ENCODE measurements at places on chromosomes 6 and 20.

DNA sequence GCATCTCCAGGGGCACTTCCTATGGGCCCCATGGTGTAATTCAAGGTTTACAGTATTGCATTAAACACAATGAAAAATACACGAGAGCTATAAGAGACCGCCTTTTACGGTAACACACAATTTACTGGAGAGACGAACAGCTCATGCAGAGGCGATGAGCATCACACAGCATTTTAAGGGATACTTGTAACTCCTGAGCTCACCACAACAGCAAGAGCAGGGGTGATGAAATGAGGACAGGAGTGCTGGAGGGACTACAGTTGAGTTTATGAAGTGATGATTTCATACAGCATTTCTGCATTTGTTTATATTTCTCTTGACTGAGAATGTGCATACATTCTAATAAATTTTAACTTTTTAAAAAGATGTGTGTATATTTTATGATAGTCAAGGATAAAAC is 113.9 kb downstream of the WDR27 start:
- DNase-seq, result no peak

- DNase-seq, result no peak
Observed at GRCh38 chr20:13648291-13649228, 9.8 kb upstream of the TASP1 start.

DNA sequence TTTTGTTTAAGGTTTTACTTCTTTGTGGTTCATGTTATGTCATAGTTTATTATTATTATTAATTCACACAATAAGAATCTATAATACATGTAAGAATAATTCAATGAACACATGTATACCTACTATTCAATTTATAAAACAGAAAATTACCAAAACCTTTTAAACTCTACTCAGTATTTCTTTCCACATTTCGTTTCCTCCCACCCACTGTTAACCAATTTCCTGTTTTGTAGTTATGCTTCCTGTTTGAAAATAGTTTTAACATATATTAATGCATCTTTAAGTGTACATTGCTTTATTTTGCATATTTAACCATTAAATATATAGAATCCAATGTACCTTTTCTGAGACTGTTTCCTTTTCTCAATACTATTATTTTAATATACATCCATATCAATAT is 397.9 kb upstream of the SPTLC3 start:
- no peak for DNase-seq

DNA sequence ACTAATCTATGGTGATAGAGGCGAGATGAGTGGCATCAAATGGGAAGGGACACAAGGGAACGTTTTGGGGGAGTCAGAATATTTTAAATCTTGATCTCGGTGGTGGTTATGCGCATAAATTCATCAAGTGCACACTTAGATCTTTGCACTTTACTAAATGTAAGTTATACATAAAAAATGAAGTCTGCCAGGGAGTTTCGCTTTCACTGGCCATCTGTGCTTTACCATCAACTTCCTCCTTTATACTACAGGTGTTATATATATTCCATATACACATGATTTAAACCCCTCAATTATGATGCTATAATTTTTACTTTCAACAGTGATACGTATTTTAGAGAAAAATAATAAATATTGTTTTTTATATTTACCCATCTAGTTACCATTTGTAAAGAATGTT is 97.6 kb upstream of the AKIRIN2 start:
- DNase-seq, result no peak

DNA sequence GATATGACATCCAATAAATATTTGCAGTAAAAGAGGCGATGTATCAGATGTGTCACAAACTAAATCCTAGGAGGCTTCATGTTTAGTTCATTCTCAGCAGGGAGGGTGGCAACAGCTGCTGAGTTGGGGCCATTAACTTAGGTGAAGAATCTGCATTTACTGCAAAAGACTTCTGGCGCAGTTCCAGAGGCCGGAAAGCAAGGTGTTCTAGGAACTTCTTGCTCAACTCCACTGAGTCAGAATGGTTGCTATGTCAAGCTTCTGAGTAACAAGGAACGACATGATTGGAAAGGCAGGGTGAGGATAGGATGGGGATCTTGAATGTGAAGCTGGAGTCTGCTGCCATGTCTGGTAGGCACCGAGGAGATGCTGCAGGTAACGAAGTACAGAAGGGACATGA is 11.7 kb downstream of the ADNP start:
- no peak for DNase-seq

- DNase-seq, result no peak
Observed at GRCh38 chr6:16776394-16777017, 15.2 kb upstream of the ATXN1 start.

- DNase-seq, result no peak
Observed at GRCh38 chr6:146980900-146981329, 223.3 kb upstream of the STXBP5 start.

GRCh38 chr6:6972456-6972855 is 135.3 kb upstream of the RREB1 start:
- no peak for DNase-seq

- DNase-seq, result peak; percentile 88
Observed at GRCh38 chr6:105810105-105810921, 275.8 kb upstream of the PRDM1 start.

DNA sequence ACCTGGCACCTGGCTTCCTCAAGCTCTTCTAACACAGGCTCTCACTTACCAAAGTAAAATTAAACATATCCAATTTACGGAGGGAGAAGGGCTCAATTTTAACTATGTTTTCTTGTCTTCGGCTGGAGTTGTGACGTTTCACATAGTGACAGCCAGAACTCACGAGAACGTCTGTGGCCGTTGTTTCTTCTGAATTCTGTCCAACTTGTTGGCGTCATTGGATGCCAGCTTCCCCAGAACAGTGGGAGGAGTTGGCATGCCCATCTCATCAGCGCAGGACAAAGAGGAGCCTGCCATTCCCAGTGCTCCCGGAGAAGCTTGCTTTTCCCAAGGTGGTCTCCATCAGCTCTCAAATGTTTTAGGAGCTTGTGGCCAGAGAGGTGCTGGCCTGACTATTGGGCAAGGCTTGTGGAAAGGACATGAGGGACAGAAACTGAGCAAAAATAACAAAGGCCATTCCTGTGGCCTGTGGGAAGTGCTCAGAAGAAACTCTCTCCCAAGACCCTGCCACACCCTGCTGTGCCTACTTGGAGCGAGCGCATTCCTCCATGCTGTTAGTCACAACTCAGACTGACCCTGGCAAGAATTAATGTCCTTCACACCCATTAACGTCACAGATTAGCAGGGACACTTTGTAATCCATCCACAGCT is 265.4 kb upstream of the CDH4 start:
- no peak for DNase-seq

GRCh38 chr6:107713563-107713962 is 110.5 kb downstream of the SCML4 start:
- DNase-seq, result no peak

DNA sequence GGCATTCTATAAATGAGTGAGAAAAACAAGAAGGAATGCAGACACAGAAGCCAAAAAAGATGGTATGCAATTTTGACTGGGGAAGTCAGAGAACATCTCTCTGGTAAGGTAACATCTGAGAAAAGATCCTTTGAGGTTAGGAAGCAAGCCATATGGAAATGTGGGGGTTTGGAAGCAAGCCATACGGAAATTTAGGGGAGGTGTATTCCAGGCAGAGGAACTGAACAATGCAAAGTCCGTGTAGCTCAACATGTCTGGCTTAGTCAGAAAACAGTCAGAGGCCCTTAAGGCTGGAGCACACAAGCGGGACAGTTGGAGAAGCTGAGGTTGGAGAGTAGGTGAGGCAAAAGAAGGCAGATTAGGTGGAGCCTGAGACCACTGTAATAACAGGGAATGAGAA is 35.3 kb downstream of the RALGAPA2 start:
- no peak for DNase-seq

DNA sequence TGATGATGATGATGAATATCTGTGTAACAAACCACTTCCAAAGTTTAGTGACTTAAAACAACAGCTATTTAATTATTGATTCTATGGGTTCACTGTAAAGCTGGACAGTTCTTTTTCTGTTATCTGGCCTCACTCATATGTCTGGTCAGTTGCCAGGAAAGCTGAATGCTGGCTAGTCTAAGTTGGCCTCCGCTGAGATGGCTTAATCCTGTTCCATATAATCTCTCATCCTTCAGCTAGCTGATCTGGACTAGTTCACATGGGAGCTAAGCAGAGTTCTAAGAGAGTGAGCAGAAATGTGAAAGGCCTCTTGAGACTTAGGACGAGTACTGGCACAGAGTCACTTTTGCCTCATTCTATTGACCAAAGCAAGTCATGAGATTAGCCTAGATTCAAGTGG is 334.7 kb upstream of the FLRT3 start:
- no peak for DNase-seq

- no peak for DNase-seq
Observed at GRCh38 chr6:116580198-116580597, 8.9 kb downstream of the RWDD1 start.

DNA sequence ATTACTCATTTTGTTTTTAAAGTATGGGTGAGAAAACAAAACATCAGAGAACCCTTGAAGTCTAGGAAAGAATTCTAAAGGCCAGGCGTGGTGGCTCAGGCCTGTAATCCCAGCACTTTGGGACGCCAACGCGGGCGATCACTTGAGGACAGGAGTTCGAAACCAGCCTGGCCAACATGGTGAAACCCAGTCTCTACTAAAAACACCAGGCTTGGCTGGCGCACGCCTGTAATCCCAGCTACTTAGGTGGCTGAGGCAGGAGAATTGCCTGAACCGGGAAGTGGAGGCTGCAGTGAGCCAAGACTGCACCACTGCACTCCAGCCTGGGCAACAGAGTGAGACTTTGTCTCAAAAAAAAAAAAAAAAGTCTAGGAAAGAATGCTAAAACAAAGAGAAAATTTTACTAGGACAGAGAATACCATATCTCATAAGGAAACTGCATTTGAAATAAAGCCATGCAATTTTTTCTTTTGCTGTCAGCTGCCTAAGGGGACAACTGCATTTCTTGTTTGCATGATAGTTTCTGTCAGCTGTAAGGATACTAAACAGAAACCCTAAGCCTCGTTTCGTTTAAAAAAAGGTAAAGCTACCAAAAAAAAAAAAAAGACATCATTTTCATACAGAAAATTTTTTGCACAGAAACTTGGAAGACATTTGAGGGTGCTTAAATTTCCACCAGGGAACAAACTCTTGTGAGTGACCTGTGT is 32.1 kb downstream of the SMLR1 start:
- DNase-seq, result no peak

GRCh38 chr6:154410619-154411072 is 54.0 kb upstream of the IPCEF1 start:
- no peak for DNase-seq

- DNase-seq, result no peak
Observed at GRCh38 chr6:81748994-81749393, 3.5 kb downstream of the TENT5A start.

- DNase-seq, result no peak
Observed at GRCh38 chr20:31968291-31969126, 558 bp downstream of the XKR7 start.

DNA sequence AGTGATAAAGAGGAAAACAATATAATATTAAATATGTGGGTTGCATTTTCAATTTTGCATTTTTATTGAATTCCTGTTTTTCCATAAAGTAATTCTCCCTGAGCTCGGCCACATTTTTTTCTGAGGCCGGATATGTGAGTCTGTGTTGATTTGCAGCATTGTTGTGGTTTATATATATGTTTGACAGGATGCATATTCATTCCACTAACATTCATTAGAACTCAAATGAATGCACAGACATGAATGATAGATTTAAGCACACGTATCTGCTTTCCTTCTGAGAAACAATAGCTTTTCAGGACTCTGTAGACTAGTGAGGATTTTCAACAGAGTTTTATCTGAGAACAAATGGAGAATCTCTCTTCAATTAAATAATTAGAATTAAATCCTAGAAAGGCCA is 10.6 kb upstream of the EXOC2 start:
- DNase-seq, result no peak

- DNase-seq, result no peak
Observed at GRCh38 chr6:121810158-121811032, 374.9 kb downstream of the GJA1 start.

DNA sequence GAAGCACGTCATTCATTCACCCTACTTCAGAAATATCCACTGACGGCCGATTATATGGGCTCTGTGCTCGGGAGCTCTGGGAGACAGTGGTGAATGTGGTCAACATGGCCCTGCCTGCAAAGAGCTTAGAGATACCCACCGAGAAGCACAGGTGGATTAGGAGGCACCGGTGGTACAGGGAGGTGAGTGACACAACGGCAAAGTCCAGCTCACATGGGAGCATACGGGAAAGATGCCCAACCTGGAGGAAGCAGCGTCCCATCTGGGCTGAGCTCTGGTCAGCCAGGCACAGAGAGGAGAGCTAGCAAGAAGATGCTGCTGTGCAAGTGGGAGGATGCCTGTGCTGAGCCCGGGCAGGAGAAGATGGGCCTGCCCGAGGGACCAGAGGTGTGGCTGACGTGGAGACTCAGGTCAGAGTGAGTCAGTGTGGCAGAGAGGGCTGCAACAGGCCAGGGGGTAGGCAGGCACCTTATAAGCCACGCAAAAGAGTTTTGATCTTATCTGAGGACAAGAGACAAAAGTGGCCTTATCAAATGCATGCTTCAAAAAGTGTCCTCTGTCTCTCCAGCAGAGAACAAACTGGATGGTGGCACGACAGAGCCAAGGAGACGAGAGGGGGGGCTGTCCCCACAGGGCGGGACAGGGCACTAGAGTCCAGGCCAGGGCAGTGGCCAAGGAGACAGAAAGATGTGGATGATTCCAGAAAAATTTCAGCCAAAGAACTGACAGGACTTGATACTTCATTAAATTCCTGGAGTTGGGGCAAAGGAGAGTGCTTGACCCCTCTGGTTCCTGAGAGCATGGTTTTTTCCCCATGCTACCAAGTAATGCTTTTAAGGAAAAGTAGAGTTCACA is 214.6 kb upstream of the SNX9 start:
- no peak for DNase-seq

DNA sequence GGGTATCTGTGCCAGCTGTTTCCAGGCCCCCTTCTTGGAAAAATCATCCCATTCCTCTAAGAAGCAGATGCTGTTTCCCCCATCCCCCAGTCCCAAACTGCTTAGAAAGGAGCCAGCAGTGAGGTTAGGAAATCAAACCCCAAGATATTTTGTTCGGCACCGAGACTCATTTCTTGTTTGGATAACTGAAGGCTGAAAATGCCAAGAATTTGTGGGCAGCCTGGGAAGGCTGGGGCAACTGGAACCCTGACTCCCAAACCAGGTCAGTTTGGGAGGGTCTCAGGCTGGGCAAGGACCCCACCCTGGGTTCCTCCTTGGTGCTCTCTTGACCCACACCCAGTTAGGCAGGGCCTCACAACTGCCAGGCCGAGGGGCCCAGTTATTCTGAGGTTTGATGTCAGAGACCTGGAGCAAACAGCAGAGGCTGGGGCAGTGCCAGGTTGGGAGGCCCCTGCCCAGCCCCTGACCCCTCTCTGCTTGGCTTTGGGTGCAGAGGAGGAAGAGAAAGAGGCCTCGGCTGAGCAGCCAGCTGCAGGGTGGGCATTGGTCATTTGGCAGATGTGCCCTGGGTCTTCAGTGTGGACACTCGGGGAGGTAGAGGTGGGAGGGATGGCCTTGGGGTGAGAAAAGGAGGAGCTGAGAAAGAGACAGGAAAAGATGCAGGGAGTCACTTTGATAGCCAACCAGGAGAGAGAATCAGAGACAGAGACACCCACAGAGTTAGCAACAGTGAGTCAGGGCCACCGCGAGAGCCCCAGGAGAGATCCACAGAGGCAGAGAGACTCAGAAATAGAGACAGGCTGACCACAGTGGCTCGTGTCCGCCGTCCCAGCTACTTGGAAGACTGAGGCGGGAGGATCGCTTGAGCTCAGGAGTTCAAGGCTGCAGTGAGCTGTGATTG is 5.0 kb downstream of the ANGPT4 start:
- DNase-seq, result no peak

- DNase-seq, result no peak
Observed at GRCh38 chr6:99378636-99379035, 15.4 kb downstream of the COQ3 start.

All from NCI-H1694 (cell line).